ENCODE measurements at places on chromosomes 16 and 17. TPM values are rescaled to one million over a fixed set of nuclear protein-coding genes. Genes with fewer than 3 reads are reported as not detected.

- no peak for DNase-seq
Observed at GRCh38 chr17:26765860-26766709, 527.8 kb upstream of the WSB1 start.

Gene SNX11
- total RNA-seq, result 16.3 TPM

- no peak for DNase-seq
Observed at GRCh38 chr16:50532576-50532975, 15.6 kb upstream of the NKD1 start.

GRCh38 chr16:85507342-85507741 lies 105.8 kb upstream of the GSE1 start:
- DNase-seq, result no peak

DNA sequence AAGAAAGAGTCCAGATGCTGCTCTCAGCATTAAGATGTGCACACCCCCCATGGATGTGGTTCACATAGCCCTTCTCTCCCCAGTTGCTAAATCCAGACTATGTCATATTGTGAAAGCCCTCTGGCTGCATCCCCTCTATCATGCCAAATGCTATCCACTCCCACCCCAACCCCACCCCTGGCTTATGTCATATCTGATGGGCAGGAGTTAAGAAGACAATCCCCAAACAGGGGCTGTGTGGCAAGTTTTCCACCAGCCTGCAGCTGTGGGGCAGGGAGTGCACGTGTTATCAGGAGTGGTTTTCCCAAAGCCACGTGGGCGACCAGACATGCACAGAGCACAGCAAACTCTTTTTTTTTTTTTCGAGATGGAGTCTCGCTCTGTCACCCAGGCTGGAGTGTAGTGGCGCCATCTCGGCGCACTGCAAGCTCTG lies 10.0 kb downstream of the FAM117A start:
- DNase-seq, result no peak

Gene FBXL16
- total RNA-seq, result 4.4 TPM

Gene MYO15A
- 1.8 TPM for total RNA-seq

- DNase-seq, result no peak
Observed at GRCh38 chr16:21260870-21261791, 17.0 kb downstream of the CRYM start.

GRCh38 chr17:30336369-30337171 lies 2.7 kb upstream of the TMIGD1 start:
- DNase-seq, result peak; percentile 55

GRCh38 chr16:47069313-47069712 lies 74.4 kb downstream of the NETO2 start:
- no peak for DNase-seq

DNA sequence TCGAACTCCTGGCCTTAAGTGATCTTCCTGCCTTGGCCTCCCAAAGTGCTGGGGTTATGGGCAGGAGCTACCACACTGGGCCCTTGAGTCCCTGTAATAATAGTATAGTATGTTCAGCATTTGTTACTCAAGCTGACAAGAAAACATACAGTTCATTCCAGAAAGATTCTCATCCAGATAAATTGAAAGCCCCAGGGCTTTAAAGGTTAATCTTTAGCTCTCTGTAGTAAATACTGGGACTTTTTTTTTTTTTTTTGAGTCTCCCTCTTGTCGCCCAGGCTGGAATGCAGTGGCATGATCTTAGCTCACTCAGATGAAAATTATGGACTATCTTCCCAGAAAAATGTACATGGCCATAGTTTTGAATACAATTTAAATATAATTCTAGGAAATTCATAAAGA lies 11.0 kb downstream of the BRCA1 start:
- no peak for DNase-seq

Gene HSPB9
- not detected for total RNA-seq

DNA sequence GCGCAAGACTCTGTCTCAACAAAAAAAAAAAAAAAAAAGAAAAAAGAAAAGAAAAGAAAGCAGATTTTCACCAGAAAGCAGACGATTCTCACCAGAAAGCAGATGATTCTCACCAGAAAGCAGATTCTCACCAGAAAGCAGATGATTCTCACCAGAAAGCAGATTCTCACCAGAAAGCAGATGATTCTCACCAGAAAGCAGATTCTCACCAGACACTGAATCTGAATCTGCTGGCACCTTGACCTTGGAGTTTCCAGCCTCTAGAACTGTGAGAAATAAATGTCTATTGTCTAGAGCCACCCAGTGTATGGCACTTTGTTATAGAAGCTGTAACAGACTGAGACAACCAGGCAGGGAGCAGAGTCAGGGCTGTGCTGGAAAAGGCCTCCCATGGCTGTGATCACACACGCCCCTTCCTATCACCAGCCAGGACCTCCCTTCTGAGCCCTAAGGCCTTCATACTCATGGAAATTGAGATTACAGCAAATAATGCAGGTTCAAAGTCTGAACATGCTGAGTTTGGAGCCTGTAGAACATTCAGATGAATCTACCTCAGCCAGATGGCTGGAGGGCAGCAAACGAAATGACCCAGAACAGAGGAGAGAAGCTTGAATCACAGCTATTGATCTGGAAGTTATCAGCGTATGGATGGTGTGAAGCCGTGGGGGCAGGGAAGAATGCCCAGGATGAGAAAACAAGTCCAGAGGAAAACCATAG lies 309.3 kb downstream of the SLC39A11 start:
- no peak for DNase-seq

DNA sequence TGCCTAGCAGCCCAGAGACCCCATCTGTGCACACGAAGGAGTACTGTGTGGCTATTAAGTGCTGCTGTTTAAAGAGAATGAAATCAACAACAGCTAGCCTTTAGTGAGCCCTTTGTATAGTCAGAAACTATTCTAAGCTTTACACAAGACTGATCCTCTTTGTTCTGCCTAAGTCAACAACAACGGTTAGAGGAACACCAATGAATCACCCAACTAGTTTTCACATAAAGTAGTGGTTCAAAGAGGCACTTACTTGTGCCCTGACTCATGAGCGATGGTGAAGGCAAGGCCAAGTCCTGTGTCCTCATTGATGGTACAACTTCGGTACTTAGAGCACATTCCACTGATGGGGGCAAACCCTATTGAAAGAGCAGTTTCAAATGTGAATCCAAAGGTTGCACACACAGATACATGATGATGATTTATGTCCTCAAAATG lies 75.8 kb downstream of the ADAMTS18 start:
- no peak for DNase-seq

Gene SCNN1B
- not detected for total RNA-seq
